Cortex of kidney (tissue), 1 donor: ENCODE measurements at places on chromosomes 4 and X.

DNA sequence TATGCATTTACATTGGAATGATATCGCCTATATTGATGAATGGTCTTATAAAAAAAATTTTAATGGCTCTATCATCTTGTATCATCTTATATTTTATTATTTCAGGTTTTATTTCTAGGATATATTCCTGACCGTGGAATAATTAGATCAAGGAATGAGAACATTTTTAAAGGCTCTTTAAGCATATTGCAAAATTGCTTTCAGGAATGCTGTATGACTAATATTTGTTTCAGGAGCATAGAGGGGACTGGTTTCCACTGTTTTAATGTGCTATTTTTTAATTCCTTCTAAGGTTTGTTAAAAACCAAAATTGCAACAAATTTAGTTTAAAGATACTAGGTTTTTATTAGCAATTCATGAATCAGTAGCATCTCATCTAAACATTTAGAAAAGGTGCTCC is 120.2 kb downstream of the BMPR1B start:
- no peak for DNase-seq

- no peak for DNase-seq
Measured at GRCh38 chr4:99437723-99438404, 2.7 kb upstream of the ADH7 start.

- no peak for DNase-seq
Measured at GRCh38 chrX:82816001-82816400, 692.1 kb upstream of the POU3F4 start.

DNA sequence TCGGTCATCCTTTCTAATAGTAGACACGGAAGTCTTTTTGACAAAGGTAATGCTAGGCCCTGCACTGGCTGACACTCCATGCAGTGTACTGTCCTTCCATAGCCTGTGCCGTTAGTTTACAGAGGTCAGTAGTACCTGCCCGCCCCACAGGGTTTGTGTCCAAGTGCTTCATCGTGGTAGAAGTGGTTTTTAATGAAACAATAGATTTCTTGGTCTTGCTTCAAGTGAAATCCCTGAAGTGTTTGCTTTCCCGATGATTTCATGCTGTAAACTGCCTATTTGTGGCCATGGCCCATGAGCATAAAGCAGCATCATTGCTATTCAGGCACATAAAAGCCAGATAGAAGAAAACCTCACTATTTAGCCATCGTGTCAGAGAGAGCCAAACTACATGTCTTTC is 139.3 kb downstream of the GPR143 start:
- DNase-seq: no peak

DNA sequence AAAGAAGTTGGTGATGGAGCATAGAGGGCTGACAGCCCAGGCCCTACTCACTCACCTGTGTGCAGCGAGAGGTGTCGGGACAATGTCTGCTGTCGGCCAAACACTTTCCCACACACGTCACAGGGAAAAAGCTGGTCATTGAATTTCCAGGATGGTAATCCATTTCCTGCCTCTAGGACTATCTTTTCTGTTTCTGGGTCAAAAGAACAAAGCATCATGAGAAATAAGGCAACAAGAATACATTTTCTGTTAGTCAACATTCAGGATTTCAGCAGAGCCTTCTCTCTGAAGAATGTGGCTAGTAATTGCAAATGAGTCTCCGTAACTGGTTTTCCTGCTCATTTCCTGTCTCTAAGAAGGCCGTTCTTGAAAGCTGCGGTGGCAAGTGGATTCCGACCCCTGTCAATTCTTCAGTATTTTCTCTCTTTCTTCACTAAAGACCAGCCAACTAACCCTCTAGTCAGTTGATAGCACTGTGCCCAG is 99.4 kb downstream of the C4orf51 start:
- DNase-seq: no peak

- no peak for DNase-seq
Measured at GRCh38 chrX:40727581-40728252, 7.6 kb downstream of the MED14 start.

DNA sequence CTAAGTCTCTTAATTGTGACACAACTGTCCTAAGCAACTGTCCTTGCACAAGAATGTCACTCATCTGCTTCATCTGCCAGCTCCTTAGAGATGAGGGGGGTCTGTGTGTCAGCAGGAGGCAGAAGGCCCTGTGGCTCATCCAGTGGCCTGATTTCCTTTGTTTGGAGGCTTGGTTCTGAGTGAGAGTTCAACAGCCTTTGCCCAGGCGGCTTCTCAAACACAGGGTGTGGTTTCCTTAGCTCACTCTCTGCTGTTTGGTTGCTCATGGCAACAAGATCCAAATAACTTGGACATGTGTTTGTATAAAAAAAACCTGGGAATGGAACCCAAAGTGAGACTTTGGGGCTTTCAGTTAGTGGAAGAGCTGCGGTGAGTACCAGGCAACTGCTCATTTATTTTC is 46.6 kb downstream of the MAP7D3 start:
- no peak for DNase-seq
